ENCODE measurements at places on chromosomes 6 and 20.

GRCh38 chr6:157904999-157905398, 76.7 kb upstream of the SYNJ2 start:
- DNase-seq, result no peak

GRCh38 chr20:47273591-47274235, 82.8 kb downstream of the ZMYND8 start:
- no peak for DNase-seq

DNA sequence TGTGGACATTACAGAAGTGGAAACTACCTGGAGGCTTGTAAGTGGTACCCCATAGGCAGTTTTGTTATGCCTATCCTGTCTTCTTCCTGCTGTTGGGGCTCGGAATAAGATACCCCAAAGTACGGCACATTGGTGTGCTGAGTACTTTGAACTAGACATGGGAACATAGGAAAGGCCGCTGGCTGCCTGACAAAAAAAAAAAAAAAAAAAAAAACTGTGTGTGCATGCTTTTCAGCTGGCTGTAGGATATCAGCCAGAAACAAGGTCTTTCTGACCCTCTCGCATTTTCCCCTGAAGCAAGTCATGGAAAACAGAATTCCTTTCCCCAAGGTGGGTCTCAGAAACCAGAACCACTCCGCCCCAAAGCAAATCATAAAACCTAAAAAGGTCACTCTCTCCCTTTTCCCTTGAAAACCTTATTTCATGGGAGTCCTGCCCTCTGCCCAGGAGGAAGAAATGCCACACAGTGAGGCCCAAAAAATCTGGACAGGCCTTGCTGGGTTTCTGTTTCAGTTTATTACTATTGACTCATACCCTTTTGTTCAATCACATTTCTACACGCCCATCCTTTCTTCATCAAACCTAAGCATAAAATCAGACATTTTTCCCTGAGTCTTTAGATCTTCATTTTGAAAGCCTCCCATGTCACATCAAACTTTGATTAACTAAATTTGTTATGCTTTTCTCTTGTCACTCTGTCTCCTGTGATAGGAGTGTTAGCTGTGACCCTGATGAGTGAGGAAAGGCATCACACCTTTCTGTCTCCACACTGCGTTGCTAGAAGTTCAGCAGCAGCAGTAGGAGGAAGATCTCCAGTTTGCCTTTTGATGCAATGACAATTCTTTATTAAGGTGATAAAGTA, 17.2 kb downstream of the SLC2A12 start:
- no peak for DNase-seq

DNA sequence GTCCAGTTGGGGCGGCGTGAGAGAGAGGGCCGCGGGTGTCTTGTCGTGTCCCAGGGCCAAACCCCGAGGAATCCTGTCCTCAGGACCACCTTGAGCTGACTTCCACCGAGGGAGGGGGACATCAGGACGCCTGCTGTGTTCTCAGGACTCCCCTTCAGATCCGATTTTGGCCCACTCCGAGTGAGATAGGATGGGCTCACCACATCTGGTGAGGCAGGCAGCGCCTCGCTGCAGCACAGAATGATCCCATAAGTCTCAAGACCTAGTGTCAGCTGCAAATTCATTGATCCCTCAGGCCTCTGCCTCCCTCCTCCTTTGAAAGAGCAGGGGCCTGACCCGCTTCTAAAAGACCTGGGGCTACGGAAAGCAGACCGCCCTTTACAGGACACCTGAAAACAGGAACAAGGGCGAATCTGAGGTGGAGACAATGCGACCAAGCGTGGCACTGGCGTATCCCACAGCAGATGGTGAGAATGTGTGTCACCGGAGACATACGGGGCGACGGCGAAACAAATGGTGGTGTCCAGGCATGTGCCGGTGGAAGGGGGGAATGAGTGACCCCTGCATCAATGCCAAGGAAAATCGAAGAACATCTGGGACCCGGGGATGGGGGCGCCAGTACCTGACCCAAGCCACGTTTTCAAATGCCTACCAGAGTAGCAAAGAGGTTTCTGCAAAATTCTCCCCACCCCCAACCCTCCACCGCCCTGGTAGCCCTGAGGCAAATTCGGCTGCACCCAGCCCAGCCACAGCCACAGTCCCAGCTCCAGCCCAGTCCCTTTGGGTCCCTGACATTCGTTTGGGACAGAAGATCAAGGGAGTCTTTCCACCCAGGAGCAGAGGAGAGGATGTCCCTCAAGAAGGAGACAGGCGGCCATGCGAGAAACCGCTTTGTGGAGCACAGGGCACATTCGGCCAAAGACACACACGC, 162.1 kb upstream of the ZNF337 start:
- DNase-seq, result no peak

- no peak for DNase-seq
These were observed 11.0 kb downstream of the SLC29A1 start for GRCh38 chr6:44234101-44235025.

DNA sequence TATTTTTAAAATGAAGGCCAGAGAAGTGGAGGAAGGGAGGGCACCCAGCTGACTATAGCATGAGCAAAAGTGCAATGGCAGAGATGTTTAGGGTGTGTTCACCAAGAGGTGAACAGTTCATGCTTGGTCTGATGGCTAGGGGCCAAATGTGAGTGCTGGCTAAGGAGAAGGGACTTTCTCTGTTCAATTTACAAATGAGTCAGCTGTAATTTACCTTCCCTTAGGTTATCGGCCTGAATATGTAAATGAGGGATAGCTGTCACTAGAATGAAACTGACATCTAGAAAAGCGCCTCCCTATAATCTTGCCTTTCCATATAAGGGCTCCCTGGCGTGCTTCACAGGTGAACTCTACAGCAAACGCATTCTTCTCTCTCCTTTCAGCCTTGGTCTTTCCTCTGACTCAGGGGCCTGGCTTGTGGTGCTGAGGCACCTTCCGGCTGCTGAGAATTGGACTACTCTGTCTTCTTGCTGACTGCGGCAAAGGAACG, 114.7 kb upstream of the BACH2 start:
- DNase-seq, result no peak

GRCh38 chr6:32935551-32936238, 5.1 kb downstream of the HLA-DMB start:
- DNase-seq, result no peak

GRCh38 chr6:11050731-11051130, 6.6 kb upstream of the ELOVL2 start:
- no peak for DNase-seq
